Right kidney (tissue), 9 donors: ENCODE measurements at places on chromosomes 13 and 19.

- DNase-seq = no peak
These were observed 807.9 kb upstream of the ARGLU1 start for GRCh38 chr13:107375701-107376340.

DNA sequence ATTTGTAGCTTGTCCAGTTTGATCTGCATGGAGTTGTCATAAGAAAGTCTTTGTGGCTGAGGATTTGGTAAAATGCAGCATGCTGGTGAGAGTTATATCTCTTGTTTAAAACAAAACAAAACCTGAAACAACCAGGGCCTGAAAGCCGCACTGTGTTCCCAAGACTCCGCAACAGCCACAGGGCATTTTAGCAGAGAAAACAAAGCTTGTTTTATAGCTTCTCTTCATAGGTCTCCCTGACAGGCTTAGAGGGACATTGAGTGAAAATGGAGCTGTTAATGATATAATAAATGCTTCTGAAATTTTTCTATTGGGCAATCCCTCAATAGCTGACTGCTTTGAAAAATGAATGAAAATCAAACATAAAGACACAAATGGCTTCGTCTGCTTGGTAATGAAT, 148.7 kb upstream of the RNF113B start:
- no peak for DNase-seq

DNA sequence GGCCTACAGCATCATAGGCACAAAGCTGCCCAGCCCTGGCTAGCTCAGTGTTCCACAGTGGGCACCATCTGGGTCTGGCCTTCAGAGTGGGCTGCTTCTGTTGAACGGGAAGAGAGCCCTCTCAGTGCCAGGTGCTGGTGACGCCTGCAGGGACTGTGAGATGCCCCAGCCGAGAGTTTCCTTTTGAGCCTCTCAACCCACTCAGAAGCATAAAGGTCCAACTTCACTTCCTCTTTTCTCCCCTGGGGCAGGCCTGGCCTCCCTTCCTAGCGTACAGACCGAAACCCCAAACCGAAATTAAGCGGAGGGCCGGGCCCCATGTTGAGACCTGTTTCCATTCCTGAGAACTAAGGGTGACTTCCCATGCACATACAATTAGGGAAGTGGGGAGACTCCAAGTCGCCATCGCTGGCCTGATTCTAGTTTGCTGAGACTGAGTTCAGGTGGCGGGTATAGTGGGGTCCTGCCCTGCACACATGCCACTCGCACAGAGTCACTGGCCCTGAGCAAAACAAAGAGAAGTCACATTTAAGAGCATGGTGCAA, 6.9 kb downstream of the RAB8A start:
- no peak for DNase-seq

DNA sequence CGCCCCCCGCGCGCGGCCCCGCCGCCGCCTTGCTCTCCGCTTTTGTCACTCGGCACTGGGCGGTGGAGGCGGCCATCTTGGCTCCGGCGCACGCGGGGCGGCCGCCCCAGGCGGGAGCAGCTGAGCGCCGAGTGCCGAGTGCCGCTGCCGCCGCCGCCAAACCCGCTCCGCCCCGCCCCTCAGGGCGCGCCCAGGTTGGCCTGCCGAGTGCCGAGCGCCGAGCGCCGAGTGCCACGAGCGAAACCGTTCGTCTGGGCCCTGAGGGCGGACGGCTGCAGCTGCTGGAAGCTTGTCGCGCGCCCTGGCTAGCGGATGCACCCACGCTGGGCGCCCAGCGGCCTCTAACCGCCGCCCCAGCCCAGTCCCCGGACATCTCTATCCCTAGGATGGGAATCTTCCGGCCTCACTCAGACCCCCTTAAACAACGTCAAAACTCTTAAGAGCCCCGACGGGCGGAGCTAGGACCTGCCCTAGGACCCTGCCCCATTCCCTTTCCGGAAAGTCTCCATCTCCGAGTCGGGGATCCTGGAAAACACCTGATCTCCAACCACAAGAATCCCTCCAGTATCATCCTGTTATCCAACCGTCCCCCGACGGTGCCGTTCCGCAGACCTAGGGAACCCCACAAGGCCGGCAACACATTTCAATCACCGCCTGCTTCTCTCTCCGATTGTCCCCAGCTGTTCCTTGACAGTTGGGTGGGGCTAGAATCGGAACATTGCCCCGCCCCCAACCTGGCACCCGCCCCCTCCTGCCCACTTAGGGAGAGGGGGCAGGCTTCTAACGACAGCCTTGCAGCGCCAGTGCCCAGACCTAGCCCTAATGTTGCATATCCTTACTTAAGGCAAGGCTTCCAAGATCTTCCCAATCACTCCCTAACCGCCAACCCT, 14.1 kb upstream of the AKAP8L start:
- DNase-seq = peak; percentile 87

GRCh38 chr19:3644351-3645066, 17.9 kb upstream of the CACTIN start:
- DNase-seq = no peak
